Esophagus mucosa (tissue), 1 donor: ENCODE measurements at places on chromosomes 4 and X. TPM values are rescaled to one million over a fixed set of nuclear protein-coding genes. Genes with fewer than 3 reads are reported as not detected.

Gene HTRA3
- total RNA-seq, result 1.0 TPM

GRCh38 chrX:36963852-36964251 lies 44.3 kb upstream of the FAM47C start:
- no peak for ATAC-seq

Gene XG
- total RNA-seq, result 14.2 TPM

DNA sequence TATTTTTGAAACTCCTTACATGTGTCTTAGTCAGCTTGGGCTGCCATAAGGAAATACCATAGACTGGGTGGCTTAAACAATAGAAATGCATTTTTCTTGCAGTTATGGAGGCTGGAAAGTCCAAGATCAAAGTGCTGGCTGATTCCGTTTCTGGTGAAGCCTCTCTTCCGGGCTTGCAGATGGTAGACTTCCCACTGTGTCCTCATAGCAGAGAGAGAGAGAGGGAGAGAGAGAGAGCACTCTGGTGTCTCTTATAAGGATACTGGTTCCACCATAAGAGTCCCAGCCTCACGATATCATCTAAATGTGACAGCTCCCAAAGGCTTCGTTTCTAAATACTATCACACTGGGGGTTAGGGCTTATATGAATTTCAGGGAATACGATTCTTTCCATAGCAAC lies 39.7 kb downstream of the ENPEP start:
- peak; percentile 48 for ATAC-seq

- no peak for ATAC-seq
Observed at GRCh38 chr4:148289740-148290139, 152.5 kb downstream of the NR3C2 start.

Gene HSD17B13
- total RNA-seq, result not detected

GRCh38 chr4:2384245-2384644 lies 34.2 kb downstream of the ZFYVE28 start:
- ATAC-seq, result no peak

GRCh38 chr4:94369046-94369445 lies 26.4 kb upstream of the HPGDS start:
- ATAC-seq, result no peak
